NCI-H524 treated with DMSO at 0.1 percent for 48 hours (cell line): ENCODE measurements at places on chromosomes 1 and 21.

DNA sequence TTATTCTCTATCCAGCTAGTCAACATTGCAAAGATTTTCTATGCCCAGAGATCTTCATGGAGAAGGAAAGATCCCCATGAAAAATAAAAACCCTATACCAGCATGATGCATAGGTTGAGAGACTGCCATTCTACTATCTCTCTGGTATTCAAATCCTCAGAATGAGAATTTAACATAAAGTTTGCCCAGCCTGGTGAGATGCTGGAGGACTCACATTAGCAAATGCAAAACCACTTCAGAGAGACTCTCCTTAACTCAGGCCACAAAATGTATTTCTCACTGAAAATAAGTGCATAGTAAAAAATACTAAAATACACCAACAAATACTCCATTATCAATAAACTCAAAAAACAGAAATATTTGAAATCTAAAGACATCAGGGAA is 430.0 kb upstream of the RUNX1 start:
- DNase-seq: no peak

- peak; percentile 88 for DNase-seq
Measured at GRCh38 chr1:231806623-231807495, 180.3 kb downstream of the DISC1 start.

GRCh38 chr21:37677006-37677405 is 239.3 kb downstream of the KCNJ6 start:
- no peak for DNase-seq

DNA sequence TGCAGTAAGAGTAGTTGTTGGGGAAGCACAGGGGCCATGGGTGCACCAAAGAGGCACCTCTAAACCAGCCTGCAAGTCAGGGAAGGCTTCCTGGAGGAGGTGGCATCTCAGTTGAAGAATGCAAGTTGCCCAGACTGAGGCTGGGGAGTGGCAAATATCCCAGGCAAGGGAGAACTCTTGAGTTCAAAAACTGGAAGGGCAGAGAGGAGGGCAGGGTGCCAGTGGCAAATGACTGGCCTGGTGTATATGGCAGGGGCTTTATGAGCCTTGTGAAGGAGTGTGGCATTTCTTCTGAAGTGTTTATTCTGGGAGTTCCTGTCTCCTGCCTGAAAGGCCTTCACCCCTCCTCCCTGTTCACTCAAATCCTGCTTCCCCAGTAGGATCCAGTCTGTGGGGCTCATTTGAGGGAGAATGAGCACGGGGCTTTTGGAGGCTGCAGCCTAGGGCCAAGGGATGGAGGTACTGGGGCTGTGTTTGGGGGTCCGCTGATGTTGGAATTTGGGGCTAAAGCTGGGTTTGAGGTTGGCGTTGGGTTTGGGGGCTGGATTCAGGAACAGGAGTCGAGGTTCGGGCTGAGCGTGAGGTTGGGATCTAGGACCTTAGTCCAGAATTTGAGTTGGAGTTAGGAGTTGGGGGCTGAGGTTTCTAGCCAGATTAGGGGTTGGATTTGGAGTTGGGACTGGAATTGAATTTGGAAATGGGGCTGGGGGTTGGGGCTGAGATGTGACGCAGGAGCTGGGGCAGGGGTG is at the start of gene TMEM125:
Gene TMEM125, plus strand, starts transcription at position 357 of the 749 bp plus-strand sequence. CDS start 2,740 bp downstream, outside the sequence.
- no peak for DNase-seq

DNA sequence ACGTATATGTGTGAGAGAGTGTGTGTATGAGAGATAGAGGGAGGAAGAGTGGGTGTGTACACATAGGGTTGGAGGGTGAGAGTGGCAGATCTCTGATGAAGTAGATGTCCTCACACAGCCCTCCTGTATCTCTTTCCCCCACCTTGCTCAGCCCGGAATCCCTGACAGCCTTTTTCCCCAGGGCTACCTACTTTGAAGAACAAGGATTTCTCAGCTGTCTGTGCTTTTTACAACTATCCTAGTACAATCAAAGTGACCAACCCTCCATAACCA is 29.1 kb upstream of the CADM3 start:
- no peak for DNase-seq

- DNase-seq: no peak
Measured at GRCh38 chr1:150365941-150366340, 2.0 kb downstream of the RPRD2 start.

- no peak for DNase-seq
Measured at GRCh38 chr1:8077120-8077573, 51.0 kb upstream of the ERRFI1 start.

GRCh38 chr1:57424231-57425027 is 569 bp upstream of the DAB1 start:
- peak; percentile 19 for DNase-seq

- DNase-seq: no peak
Measured at GRCh38 chr1:212618466-212619210, 10.1 kb downstream of the ATF3 start.

DNA sequence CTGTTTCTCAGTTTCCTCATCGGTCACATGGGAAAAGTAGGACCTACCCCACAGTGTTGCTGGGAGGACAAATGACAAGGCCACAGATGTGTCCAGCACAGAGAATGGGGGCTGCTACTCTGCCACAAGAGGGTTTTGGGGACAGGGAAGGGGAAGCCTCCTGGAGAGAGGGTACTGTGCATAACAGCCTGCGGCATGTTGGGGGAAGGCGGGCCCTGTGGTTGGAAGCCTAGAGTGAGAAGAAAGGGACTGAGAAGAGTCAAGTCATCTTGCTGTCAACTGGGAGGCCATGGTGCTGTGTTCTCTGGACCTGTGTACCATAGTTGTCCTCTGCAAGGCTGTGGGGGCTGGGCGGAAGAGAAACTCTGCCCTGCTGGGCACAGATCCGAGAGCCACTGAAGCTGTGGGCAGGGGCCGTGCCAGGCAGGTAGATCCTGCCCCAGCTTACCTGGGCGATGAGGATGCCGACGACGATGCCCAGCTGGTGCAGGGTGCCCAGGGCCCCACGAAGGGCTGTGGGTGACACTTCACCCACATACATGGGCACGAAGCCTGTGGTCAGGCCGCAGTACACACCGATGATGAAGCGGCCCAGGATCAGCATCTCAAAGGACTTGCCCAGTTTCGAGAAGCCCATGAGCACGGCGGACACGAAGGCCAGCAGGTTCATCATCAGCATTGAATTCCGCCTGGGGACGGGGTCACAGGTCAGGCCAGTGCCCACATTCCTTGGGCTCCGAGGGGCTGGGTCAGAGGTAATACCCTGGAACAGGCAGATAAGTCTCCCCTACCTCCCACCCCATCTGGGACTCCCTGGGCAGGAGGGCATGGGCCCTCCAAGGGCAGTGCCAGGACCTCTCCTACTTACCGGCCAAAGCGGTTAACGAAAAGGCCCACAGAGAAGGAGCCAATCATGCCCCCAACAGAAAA is 28.2 kb downstream of the SLC2A1 start:
- DNase-seq: no peak

DNA sequence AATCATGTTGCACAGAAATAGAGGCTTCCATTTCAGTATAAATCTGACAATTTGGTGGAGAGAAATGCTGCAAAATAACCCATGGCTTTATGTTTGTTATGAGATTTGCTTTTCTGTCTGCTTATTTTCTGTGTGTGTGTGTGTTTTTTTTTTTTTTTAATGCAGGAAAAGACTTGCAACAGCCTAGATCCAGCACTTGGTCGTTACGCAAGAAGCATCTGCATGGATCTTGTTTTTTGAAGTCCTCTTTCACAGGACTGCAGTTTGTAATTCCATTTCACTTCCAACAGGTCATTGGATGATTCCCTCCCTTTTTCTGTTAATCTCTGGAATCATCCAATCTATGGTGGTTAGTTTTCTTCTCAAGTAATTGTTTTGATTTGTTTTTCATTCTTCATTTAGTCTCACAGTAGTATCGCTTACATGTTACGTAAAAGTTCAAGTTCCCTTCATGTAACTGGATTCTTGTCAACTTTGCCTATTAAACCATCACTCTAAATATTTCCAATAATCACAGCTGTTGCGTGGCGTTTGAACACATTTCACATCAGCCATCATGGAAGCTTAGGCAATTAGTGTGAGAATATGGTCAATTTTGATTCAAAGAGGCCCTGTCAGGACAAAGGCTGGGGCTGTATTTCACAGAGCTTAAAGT is 312.9 kb downstream of the NFIA start:
- no peak for DNase-seq

DNA sequence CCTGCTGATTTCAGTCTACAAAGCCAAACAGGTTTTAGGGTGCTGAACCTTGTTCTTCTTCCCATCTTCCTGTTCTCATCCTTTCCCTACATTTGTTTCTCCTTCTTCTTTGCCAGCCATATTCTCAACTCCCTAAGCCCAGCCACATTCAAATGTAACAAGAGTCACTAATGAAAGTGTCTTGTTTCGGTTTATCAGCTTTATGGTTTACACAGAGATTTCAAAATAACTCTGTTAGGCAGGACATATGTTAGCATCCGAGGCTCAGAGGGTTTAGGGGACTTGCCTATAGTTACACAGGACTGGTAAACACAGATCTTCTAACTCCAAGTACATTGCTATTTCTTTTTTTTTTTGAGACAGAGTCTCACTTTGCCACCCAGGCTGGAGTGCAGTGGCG is 61.3 kb downstream of the NDUFS5 start:
- no peak for DNase-seq
